BJ (cell line): ENCODE measurements at places on chromosomes 7 and 10.

GRCh38 chr10:128257428-128257827 lies 131.2 kb upstream of the MKI67 start:
- no peak for DNase-seq

DNA sequence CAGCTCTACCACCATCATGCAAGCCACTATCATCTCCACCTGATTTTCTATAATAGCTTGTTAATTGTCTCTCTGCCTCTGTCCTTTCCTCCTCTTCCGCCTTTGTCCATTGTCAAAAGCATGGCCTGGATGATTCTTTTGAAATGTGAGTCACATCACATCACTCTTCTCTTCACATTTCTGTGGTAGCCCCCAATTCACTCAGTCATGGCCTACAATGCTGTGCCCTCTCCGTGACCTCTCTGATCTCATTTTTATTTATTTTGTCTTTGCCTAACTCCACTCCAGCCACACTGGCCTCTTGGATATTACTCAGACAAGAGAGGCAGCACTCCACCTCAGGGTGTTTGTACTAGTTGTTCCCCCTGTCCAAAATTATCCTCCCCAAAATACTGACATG lies 4.9 kb upstream of the ABCB4 start:
- DNase-seq: peak; percentile 4

GRCh38 chr7:157851501-157852067 lies 514.8 kb downstream of the DNAJB6 start:
- no peak for DNase-seq

DNA sequence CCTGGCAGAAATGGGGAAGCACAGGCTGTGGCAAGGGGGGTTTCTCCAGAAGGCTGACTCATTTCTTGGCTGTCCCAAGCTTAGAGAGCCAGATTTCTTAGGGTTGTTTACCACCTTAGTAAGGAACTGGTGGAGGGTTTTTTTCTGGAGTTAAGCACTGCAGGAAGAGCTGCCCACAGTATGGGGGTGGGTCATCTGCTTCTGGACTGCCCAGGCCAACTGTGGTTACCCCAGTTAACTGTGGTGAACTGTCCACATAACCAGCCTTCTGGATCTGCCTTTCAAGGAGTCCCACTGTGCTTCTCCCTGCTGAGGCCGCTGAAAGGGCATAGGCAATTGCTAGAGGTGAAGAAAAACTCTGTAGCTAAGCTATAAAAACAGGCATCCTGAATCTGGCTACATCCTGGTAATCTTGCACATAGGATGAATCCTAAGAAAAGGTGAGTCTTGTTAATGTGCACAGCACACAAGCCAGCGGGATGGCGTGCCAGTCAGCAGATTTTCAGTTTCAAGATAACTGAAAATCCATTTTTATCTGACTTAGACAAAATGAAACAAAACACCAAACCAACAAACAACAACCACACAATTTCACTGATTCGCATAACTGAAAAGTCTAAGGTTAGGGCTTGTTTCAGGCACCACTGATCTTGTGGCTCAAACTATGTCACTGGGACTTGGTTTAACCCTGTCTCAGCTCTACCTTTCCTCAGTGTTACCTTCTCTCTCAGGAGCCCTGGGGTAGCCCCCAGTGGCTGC lies 21.6 kb upstream of the TSPAN33 start:
- DNase-seq: no peak

GRCh38 chr7:153022475-153023193 lies 263.1 kb downstream of the ACTR3B start:
- no peak for DNase-seq

GRCh38 chr7:19558527-19558926 lies 150.3 kb downstream of the POLR1F start:
- DNase-seq: no peak

GRCh38 chr10:10792681-10793080 lies 225.0 kb upstream of the CELF2 start:
- peak; percentile 60 for DNase-seq

GRCh38 chr10:121519901-121520493 lies 78.2 kb downstream of the FGFR2 start:
- DNase-seq: no peak

DNA sequence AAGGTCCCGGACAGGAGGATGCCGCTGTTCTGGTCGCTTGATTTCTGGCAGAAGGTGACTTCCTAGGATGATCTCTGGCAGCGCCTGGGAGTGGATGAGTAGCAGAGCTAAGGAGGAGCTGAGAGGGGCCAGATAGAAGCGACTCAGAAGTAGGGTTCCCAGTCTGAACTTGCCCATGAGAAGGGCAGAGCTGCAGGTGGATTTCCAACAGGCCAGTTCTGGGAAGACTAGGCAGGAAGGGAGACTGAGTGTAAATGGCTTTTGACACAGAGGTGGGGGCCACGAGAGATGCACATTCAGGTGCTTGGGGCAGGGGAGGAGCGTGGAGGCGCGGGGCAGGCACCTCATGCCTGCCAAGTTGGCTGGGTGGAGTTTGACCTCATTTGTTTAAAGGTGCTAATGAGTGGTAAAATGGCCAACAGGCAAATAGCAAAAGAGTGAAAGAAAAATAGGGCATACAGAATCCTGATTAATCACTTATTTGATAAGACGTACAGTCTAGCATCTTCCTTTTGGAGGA lies 58.8 kb downstream of the SHH start:
- DNase-seq: no peak

DNA sequence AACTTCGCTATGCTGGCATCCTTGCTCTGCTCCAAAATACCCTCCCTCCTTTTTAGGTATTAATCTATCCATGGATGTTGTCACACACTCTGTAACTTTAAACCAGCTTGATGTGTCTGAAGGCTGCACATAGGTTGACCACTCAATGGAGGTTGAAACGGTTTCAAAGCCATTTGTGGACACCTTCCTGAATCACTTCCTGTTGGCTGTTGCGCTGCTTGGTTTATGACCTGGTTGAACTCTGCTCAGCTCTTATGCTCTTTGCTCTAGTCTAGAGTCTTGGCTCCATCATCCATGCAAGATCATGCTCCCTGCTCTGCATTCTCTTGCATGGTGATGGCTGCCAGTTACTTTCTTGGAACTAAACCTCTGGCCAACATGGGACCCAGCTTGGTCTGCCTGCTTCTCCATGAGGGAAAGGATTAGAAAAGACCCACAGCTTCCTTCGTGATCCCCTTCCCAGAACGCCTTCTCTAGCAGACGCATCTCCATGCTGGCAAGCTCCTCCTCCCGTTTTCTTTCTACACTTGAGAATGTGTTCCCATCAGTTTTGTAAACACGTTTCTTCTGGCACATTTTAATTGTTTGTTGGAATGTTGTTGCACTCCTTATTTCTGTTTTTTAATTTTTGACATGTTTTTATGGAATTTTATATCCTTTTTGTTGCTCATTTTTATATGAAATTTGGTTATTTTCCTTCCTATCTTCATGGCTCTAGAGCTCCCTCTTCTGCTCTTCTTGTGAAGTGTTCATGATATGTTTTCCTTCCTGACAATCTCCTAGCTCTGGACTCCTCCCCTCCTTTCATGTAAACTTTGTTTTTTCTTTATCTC lies 149.8 kb downstream of the XPNPEP1 start:
- DNase-seq: no peak

DNA sequence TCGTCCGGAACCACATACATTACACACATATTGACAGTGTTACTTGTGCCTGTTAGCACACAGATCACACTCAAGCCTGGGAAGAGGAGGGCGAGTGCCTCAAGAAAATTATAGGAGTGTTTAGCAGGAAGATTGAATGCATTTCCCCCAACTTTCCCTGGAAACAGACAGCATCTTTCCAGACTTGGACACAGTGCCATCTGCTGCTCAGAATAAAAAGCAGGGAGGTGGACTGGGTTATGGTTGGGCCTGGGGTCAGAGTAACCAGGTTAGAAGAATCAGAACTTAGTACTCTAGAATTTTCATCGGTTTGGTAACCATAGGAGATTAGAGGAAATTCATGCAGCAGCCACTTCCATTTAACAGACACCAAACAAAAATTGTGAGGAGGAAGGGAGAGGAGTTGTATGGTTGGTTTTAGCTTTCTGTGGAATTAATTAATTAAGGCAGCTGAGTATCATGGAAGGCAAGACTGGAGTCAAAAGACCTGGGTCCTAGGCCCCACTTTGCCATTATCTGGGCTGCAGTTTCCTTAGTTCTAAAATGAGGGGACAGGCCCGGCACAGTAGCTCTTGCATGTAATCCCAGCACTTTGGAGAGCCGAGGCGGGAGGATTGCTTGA lies 43.4 kb upstream of the OPTN start:
- no peak for DNase-seq

DNA sequence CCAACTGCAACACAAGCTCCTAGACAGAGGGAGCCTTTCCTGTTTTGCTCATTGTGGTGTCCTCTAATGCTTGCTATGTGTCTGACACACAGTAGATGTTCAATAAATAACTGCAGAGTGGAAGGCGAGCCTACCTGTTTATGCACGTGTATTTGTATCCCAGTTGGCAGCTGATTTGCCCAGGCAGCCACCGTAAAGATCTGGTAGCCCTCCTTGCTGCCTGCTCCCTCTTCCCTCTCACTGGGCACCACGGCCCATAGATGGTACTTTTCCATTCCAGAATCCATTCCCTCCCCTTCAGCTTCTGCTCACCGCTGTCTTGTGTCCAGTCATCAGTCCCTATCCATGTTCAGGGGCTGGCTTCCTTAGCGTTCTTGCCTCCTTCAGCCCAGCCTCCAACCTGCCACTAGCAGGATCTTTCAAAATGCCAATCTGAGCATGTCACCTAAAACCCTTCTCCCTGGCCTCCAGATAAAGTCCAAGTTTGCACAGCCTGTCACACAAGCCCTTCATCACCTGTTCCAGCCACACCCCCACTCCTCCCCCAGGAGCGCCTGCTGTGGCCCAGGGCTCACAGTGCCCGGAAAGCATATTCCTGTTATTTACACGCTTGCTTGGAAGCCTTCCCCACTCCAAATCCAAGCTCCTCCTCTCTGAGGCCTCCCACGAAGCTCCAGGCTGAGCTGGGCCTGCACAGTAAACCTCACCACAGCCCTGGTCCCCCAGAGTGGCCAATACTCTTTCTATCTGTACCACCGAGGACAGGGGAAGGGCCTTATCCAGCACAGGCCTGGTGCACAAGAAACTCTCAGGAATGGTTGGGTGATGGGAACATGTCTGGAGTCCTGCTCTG lies 21.0 kb downstream of the ZCCHC24 start:
- DNase-seq: no peak

DNA sequence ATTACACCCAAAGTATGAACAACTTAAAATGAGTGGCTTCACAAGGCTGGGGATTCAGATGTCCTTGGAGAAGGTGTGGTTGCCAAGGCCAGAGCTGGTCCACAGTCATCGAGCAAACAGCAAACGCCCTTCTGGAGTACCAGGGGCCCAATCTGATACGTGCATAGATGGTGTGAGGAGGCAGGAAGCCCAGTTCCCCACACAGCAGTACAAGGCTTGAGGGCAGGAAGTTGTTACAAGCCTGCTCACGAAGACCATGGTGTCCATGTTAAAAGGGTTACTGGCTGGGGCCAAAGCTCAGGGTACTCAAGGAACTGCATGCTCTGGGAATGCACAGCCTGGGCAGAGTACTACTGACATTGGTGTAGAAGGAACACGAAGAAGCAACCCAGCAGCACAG lies 4.6 kb upstream of the ANKRD26 start:
- no peak for DNase-seq

GRCh38 chr10:125411724-125412123 lies 251.4 kb upstream of the CTBP2 start:
- peak; percentile 54 for DNase-seq

- DNase-seq: peak; percentile 68
These were observed 26.3 kb upstream of the PPIF start for GRCh38 chr10:79320820-79321493.

GRCh38 chr7:1674161-1675035 lies 4.3 kb downstream of the ELFN1 start:
- DNase-seq: no peak

DNA sequence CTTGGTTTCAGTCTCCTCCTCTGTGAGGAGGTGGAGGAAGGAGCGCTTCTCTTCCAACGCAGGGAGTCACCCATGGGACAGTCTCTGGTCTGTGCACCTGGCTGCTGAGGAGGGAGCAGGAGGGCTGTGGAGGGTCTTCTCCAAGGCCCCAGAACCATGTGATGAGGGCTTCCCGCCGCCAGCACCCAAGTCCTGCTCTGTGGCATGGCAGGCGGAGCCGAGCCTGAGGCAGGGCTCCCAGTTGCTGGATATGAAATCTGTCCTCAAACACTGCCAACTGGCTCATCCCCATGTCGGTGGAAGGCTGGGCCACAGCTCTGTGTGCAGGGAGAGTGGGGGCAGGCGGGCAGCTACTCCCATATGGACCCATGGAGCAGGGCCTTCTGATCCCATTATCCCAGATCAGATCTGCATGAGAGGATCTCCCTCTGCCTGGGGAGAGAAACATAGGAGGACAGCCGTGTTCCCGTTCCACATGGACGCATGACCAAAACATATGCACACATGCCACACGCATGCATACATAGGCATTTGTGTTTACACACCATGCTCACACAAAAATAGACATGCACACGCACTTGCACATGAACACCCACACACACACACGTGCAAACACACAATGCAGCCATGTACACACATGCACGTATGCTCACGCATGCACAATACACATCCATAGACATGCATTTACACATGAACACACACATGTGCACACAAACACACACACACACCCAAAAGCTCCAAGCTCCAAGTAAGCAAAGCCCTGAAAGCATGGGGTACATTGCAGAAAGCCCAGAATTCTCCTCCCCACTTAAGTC lies 38.8 kb upstream of the EN2 start:
- DNase-seq: no peak

DNA sequence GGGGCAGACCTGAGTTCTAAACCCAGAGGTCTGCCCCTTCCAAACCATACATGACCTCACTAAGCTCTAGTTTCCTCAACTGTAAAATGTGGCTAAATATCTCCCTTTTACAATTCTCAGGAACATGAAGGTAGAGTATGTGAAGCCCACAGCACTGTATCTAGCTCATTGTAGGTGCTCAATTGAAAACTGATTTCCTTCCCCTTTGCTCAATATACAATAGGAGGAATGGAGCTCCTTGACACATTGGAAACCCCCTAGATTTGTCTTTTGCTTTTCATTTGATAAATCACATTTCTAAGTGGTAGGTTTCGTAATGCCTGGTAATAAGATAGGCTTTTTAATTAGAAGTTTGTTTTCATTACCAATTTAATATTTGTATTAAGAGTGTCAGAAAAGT lies 153.3 kb downstream of the ARID5B start:
- no peak for DNase-seq
